Suppressor macrophage (primary cell): ENCODE measurements at places on chromosomes 16 and 17.

- no peak for DNase-seq
Observed at GRCh38 chr17:54785643-54786268, 114.9 kb upstream of the TOM1L1 start.

GRCh38 chr16:76175718-76176117 lies 101.5 kb upstream of the CNTNAP4 start:
- DNase-seq, result no peak

DNA sequence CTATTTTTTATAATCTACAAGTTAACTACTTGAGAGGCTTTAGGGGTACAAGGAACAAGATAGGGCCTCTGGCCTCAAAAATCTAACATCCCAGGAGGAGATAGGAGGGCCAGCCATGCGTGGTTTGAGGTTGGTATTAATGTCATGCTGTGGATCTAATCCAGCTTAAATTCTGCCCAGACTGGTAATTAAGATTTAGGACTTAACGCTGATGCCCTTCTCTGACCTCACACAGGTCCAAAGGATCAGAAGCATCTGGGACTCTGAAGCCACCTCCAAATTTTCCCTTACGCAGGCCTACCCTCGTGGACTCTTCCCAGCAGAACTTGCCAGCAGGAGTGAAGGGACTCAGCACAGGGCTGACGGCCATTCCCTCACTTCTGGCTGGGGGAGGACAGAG lies 15.1 kb downstream of the SLC6A4 start:
- no peak for DNase-seq

DNA sequence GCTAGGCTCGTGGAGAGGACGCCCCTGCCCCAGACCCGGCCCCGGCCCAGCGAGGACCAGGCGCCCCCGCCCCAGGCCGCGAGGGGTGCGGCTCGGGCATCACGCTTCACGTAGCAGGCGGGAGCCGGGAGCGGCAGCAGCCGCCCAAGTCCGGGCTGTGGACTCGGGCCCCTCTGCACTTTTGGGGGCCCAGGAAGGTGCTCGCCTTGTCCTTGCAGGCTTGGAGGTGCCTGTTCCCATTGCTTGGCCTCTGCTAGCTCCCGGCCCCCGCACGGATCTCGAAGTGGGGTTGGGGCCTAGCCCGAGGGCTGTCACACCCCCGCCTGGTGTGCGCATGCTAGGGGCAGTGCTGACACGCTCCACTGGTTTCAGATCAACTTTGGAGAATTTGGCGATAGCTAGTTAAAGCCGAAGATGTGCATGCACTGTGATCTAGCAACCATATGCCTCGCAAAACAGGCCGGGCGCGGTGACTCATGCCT lies 55.7 kb downstream of the WSB1 start:
- no peak for DNase-seq

DNA sequence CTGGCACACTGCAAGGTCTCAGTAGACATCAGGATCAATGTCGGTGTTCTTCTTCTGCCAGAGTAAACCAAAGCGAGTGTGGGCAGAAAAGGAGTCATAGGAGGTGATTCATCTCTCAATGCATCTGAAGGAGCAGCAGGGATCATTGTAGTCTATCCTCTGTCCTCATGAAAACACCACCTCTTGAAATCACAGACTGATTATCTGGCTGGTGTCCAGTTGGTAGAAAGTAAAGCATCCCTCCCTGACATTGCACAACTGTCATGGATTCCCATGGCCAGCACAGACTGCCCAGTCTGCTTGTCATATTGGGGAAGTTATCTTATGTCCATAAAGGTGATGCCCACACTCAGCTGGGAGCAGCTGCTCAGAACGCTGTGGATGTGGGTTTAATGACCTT lies 74.1 kb downstream of the ABCC12 start:
- DNase-seq, result no peak

DNA sequence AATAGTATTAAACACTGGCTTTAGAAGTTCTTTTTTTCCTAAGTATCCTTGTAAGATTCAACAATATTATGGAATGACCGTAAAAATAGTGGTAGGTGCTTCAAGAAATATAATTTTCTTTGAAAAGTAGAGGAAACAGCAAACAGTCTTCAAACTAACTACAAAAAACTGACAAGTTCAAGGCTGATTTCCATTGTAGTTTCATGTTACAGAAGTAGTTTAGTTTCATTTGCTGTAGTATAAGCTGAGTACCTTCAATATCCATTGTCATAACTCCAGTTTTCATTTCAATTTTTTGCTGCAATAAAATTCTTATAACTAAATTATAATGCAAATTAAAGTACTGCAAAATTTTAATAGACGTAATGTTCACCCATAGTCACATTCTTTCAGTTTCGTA lies 19.3 kb downstream of the PHKB start:
- DNase-seq, result no peak

DNA sequence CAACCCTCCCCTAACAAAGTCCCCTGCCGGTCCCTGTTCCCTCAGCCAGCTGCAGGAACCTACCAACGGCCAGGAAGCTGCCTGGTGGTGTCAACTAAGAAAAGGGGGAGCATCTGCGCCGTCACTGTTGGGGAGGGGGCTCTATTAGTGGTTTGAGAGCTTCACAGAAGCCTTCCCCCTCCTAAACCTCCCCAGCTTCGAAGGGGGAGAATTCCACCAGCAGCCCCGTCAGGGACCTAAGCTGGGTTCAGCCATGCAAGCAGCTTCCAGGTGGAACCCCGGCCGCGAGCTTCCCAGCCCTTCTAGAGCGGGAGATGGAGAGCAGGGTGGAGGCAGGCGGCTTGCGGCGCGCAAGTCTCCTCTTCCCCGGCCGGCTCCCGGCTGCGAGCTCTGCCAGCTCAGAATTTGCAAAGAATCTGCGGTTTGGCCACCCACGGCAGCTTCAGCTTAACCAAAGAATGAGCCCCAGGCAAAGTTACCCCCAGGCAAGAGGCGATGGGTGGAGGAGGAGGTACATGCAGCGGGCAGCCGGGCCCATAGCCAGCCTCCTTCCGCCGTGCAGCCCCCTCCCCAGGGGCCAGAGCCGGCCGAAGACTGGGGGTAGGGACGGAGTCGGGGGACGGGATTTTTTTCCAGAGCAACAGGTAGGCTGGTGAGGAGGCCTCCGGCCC lies 33.7 kb downstream of the DDX19A start:
- DNase-seq, result peak; percentile 63

GRCh38 chr17:48011405-48012150 lies 26.0 kb downstream of the COPZ2 start:
- DNase-seq, result peak; percentile 32
